Osteoblast (primary cell): ENCODE measurements at places on chromosomes 5 and 9. TPM values are rescaled to one million over a fixed set of nuclear protein-coding genes. Genes with fewer than 3 reads are reported as not detected.

GRCh38 chr5:73295447-73295846 is 122.5 kb downstream of the TMEM174 start:
- H3K27ac ChIP-seq = no peak overlapping the region
- peaks cover 19% of the 10 kb centered on the region for H3K27me3 ChIP-seq
- no peaks in the 10 kb centered on the region for H3K36me3 ChIP-seq
- DNase-seq = no peak
- peaks cover 11% of the 10 kb centered on the region for H3K4me1 ChIP-seq

Gene C5
- 5.1 and 5.6 TPM in 2 replicates for total RNA-seq

- no peaks in the 10 kb centered on the region for H3K27me3 ChIP-seq
- H3K36me3 ChIP-seq = no peaks in the 10 kb centered on the region
- DNase-seq = no peak
Observed at GRCh38 chr9:89109666-89110065, 69.0 kb downstream of the SHC3 start.

Gene ADAMTSL2
- under 0.01 and 0.29 TPM in 2 replicates for total RNA-seq

GRCh38 chr9:136363949-136364748 is 605 bp upstream of the DNLZ start:
- H3K4me3 ChIP-seq = peak overlapping the region; percentile 85
- H3K27ac ChIP-seq = no peak overlapping the region
- H3K27me3 ChIP-seq = no peaks in the 10 kb centered on the region
- DNase-seq = no peak
- H3K36me3 ChIP-seq = no peaks in the 10 kb centered on the region

DNA sequence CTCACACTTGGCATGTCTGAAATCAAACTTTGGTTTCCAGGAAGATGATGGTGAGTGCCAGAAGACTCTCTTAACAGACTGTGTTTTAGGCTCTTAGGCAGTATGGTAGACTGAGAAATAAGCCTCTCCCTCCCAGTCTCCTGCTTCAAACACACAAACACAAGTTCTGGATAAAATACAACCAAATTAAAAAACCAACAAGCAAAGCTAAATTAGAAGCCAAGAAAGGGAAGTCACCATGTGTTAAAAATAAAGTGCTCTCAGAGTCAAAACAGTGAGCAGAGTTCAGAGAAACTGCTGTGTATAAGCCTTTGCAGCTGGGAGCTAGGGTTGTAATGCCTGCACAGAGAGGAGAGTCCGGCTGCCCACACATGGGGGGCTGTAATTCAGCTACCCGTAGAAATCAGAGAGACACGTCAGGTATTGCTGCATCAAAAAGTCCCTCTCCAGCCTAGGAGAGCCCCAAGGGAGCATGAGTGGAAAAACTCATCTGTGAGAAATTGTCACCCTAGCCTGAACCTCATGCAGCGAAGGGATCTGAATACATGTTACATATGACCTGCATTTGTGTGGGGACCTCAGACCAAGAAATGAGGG is 62.6 kb downstream of the ANGPTL2 start:
- no peak overlapping the region for H3K4me3 ChIP-seq
- no peaks in the 10 kb centered on the region for H3K36me3 ChIP-seq
- no peaks in the 10 kb centered on the region for H3K27me3 ChIP-seq
- no peak for DNase-seq
- no peaks in the 10 kb centered on the region for H3K4me1 ChIP-seq

DNA sequence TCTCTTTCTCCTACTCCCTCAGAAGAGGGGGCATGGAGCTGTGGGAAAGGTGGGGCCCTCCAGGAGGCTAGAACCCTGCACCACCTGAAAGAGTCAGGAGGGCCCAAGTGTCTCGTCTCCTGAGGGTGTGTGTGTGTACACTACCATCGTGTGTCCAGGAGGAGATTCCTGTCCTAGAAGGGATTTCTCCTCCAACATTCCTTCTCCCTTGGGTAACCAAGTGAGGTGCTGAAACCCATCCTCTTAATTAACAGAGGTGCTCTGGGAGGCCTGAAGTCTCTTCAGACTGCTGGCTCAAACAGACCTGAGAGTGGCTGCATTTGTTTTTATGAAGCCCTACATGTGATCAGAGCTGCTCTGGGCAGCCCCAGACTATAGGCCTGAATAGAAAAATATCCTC is 61.1 kb upstream of the FAM169A start:
- peak; percentile 19 for DNase-seq
- no peak overlapping the region for H3K27ac ChIP-seq
- no peaks in the 10 kb centered on the region for H3K27me3 ChIP-seq
- H3K36me3 ChIP-seq = no peaks in the 10 kb centered on the region
- H3K4me3 ChIP-seq = no peak overlapping the region
- H3K4me1 ChIP-seq = no peaks in the 10 kb centered on the region

- no peak overlapping the region for H3K27ac ChIP-seq
- no peaks in the 10 kb centered on the region for H3K36me3 ChIP-seq
- no peaks in the 10 kb centered on the region for H3K4me1 ChIP-seq
- DNase-seq = no peak
Observed at GRCh38 chr5:101532430-101532829, 629.3 kb upstream of the ST8SIA4 start.
